Cortex of kidney (tissue), 1 donor: ENCODE measurements at places on chromosomes 13 and 19.

GRCh38 chr19:58468216-58468839 lies 1.4 kb downstream of the ZNF324 start:
- no peak for DNase-seq

DNA sequence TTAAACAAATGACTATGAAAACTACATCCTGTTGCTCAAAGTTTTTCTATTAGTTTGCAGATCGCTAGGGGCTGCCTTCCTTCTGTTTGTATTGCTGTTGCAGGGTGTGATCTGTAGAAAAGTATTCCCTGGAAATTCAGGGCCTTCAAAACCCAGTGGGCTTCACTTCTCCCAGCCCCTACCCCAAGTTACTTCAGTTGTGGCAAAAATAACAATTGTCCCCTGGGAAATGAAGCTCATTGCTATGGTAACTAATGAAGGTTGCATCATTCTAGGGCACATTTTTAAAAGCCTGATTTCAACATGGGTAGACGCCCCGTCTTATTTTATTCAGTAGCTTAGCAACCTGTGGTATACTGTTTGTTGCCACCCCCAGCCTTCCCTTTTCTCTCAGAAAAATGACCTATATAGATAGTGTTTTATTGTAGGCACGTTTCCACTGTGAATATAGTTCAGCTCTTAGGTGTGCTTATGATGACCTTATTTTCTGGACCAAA lies 60.9 kb downstream of the WDFY2 start:
- DNase-seq = no peak

DNA sequence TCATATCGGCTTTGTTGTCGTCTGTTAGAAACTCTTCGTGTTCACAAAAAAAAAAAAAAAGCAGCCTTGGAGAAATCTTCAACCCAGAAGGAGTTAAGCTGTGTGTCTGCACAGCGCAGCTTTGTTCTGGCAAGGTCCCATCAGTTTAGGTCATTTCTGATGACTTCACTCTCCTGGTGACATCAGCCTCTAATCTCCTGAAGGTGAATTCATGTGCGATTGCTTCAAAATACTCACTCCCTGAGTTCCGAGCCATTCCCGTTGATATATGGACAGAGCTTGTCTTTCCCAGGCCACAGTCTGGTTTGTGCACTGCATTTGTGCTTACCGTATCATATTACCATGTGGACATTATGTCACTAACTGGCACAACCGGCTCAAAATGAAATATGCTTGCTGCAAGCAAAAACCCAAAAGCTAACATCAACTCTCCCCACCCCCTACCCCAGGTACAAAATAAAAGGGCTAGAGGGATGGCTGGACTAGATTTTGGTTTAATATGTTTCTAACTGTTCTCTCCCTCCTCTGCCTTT lies 342.4 kb downstream of the KCNRG start:
- no peak for DNase-seq

DNA sequence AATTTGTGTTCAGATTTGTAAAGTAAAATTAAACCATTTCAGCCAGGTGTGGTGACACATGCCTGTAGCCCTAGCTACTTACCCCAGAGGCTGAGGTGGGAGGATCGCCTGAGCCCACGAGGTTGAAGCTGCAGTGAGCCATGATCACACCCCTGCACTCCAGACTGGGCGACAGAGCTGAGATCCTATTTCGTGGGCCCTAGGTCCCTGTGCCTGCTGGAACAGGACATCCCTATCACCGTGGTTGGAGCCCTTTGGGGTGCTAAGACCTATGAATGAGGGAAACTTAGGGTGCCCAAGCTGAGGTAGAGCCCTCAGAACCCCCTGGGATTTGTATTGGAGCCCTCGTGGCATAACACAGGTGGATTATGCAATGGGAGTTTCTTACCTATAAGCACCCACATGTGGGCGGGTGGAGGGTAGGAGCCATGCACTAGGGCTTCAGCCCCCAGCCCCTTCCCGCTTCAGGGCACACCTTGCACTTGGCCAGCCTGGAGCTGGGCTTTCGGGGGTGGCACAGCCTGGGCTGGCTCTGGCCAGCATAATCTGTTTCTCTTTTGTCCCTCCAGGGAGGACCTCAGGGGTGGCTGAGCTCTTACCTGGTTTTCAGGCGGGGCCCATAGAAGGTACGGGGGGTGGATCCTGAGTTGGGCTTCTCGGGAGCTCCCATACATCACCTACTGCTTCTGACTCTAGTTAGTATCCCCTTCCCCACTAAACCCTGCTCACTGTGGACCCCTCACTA lies 7.2 kb upstream of the USF2 start:
- no peak for DNase-seq

- DNase-seq = no peak
Observed at GRCh38 chr19:49224879-49225278, 67.3 kb downstream of the TRPM4 start.

DNA sequence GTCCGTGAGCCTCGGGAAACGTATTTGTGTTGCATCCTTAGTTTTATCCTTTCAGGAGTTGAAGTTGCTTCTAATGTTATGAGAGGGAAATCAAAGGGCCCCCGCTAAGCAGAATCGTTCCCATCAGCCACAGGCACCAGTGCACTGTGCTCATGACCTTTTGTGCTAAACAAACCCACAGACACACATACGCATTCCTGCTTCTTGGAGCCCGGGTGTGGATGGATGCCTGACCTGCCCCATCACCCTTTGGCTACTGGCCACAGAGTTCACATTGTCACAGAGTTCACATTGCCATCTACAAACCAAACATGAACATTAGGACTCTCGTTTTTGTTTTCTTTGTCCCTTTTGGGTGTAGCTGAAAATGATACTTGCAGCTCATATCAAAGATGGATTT lies 47.2 kb downstream of the CHST8 start:
- no peak for DNase-seq

GRCh38 chr19:40633207-40633606 lies 32.0 kb downstream of the LTBP4 start:
- no peak for DNase-seq

DNA sequence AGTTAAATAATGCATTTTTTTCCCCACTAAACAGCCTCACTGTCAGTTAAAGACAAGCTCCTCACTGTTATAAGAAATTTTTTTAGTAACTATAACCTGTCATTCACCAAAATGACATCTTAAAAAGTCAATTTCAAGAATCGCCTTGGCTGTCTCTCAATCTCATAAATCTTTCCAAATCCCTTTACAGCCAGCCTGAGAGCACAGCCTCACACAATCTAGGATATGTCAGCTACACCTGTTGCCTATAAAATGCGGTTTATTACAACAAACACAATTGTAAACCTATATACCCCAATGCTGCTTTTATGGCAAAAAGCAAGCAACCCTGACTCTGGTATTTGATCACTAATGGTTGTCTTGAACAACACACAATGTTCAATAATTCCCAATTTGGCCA lies 29.5 kb upstream of the FNDC3A start:
- no peak for DNase-seq

DNA sequence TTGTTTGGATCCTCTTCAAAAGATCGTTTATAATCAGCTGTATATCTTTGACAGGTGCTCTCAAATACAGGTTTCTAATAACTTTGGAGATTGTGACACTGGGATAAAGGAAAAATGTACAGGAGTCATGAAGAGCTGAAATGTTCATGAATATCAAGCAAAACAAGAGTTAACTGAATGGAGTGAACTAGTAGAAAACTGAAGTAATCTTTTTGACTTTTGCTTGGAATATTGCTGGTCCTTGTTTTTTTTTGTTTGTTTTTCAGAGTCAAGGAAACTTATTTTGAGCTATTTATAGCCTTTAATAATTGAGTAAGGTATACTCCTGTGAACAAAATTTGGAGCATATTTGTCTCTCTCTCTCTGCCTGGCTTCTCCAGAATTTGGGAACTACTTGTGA lies 25.3 kb downstream of the MED4 start:
- DNase-seq = no peak

DNA sequence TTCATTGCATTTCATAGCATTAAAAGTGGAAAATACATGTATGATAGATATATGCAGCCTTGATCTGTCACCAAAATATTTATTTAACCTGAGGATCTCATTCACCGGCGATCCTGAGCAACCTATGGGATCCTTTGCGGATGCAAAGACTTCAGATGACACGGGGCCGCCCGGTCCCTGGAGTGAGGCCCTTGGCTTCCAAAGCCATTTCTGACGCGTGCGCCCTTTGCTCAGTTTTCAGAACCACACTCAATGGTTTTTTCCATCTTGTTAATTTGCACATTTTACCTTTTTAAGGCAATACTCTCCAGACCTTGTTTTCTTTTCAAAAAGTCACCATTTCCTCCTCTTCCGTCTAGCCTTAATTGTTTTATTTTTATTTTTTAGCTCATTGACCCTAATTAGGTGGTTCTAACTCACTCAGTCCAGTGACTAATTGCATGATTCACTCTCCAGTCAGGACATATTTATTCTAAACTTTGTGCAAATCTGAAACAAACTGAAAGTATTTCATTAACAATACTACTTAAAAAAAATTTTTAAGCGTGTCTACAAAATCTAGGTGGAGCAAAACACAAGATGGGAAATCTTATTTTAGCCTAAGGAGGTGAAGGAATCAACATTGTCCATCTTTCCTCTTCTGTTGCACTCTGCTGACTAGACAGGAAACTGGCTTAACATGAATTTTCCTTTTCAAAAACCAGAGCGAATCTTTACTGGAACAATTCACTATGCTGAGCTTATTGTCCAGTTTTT lies 47.9 kb downstream of the COL4A1 start:
- DNase-seq = no peak

DNA sequence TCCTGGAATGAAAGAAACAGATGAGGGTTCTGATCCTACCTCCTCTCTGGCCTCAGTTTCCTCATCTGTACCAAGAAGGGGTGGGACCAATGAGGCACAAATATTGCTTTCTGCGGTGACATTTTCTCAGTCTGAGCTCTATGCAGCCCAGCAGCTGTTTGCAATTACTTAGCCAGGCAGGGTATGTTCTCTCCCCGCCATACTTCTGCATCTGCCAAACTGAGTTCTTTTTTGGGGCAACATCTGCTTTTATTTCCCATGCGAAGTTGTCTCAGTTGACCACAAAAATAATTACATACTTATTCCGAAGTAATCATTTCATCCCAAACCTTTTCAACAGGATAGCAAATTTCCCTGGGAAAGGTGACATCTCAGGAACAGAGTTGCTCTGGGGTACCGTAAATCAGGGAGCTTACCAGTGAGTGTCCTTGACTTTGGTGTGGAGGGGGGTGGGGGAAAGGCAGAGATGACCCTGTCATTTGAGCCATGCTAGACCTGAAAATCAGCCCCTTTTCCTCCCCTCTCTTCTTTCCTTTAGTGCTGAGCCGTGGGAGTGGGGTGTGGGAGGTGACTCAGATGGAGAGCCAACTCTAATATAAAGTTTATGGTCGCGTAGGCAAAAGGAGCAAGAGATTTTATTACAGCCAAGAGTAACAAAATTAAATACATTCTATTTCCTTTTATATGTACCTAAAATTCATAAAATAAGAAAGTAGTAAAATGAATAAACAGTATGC lies 165.7 kb upstream of the KL start:
- no peak for DNase-seq

DNA sequence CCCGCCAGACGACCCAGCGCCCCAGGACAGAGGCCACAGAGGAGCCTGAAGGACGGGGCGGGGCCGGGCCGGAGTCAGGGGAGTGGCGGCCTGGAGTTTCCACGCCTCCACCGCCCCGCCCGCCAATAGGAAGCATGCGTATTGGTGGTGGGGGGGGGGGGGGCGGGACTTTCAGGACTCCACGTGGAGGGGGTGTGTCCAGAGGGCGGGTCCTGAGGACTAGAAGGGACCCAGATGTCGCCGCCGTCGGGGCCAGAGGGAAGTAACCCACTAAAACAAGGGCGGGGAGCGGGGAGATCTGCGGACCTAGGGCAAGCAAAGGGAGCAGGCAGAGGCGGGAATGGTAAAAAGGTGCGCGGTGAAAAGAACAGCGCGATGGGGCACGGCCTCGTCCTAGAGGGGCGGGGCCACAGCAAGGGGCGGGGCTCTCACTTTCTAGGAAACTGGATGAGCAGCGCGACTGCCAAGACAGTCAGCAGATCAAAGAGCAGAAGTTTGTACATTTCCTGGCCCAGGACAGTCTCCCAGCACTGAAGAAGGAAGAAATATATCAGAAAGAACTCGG lies 2.8 kb upstream of the LENG1 start:
- no peak for DNase-seq
